HuH-7.5 (cell line): ENCODE measurements at places on chromosomes 16 and 17.
A peak's percentile ranks its signal among the peaks of the same experiment; 100 is the strongest.

DNA sequence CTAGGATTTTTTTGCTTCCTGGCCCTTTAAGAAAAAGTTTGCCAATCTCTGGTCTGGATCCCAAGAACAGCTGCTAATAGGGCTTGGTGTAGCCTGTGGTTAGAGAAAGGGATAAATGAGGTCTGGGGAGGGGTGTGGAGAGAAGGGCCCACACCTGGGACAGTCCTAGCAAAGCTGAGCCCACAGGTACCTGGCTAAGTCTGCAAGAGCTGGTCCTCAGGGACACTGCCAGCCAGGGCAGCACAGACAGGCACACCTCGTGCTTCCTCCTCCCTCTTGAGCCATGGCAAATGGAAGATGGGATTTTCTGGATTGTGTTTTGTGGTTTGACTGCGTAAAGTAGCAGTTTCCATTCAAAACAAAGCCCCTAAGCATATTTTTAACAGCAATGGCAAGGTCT is 217.5 kb downstream of the SOX9 start:
- DNase-seq = no peak

DNA sequence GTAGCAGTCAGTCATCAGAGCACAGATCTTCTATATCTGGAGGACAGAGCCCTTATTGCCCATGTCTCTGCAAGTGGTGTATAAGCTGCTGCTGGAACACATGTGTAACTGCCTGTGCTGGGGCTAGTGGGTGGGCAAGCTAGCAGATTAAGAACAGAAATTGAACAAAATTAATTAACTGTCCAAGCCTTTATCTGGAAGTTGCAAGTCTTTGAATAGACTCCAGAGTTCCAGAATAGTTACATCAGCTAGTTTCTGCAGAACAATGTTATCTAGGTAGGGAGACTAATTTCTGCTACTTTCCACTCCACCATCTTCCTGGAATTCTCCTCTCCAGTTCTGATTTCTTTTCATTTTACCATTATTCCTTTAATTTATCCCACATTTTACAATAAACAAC is 287.3 kb downstream of the ZFHX3 start:
- no peak for DNase-seq

- no peak for DNase-seq
Observed at GRCh38 chr17:71273441-71273840, 847.4 kb upstream of the SOX9 start.

DNA sequence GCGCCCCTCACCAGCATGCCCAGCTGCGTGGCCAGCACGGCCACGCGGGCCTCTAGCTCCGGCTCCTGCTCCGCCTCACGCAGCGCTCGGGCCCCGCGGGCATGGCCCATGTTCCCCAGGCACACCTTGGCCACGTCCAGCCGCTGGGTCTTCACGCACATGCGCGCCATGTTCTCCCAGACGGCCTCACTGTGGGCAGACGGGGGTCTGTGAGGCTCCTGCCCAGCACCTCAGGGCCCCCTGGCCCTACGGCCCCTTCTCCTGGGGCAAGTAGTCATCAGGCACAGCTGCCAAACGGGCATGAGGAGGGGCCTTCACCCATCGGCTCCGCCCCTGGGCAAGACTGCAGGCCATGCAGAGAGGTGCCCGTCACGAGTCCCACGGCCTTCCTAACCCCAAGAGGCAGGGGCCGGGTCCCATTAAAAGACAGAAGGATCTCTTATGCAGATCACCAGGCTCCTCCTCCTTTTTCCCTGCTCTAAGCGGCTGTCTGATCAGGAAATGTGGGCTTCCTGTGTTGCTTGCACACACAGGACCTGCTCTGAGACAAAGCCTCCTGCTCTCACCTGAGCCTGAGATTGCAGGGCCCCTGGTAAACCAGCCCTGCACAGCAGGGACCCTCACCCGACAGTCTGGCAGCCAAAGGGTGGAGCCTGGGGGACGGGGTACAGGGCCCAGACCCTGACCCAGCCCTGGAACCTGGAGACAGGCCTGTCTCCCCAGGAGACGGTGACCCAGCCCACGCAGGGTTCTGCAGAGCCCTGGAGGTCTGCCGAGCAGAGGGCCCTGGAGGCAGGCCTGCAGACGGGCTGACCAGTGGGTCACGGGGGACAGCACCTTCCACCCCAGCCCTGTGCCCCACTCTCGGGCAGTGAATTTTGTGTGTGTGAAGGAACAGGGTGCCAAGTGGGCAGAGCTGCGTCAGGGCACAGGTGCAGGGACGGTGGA is 6.6 kb upstream of the TMEM204 start:
- DNase-seq = no peak

GRCh38 chr16:24117680-24118079 is 138.5 kb upstream of the CACNG3 start:
- DNase-seq = no peak

- no peak for DNase-seq
Observed at GRCh38 chr16:79519448-79519847, 81.1 kb downstream of the MAF start.

DNA sequence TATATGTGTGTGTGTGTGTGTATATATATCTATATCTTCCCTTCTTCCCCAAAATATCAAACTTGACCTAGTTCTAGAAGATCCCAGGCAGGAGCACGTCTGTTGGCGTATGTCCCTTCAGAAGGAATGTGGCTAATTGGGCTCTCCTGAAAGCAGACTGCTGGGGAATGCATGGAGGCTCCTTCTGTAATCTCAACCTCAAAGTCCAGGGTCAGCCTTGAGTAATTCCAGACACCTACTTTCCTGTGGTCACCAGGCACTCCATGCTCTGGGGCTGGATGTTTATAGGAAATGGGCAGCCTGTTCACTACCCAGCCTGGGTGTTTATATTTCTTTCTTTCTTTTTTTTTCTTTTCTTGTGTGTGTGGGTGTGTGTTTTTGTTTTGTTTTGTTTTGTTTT is 13.4 kb downstream of the BCO1 start:
- DNase-seq = no peak

GRCh38 chr17:7478276-7479212 is 887 bp downstream of the ZBTB4 start:
- DNase-seq = peak; percentile 58

GRCh38 chr17:72535346-72535745 is 414.5 kb downstream of the SOX9 start:
- no peak for DNase-seq

- no peak for DNase-seq
Observed at GRCh38 chr16:69293401-69293800, 17.7 kb upstream of the VPS4A start.

- no peak for DNase-seq
Observed at GRCh38 chr17:76197911-76198310, 42.4 kb downstream of the RNF157 start.

DNA sequence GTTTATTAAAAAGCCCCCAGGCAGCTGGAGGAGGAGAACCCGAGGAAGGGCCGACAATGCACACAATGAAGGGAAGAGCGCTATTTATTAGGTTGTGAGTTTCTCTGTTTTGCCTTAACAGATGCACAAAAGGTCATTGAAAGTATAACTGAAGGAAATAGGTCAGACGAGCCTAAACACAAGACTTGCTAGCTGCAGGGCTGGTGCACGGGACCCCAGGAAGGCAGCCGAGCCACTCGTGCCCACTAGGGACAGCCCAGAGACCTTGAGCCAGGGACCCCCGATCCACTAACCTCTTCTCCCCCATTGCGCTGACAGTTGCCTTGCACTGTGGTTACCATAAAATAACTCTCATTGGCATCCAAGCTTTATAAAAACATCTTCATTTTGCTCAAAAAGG is 11.3 kb downstream of the LITAFD start:
- DNase-seq = no peak

- no peak for DNase-seq
Observed at GRCh38 chr16:63982110-63982509, 1139.8 kb downstream of the CDH11 start.

GRCh38 chr17:43573579-43574321 is 27.6 kb upstream of the ETV4 start:
- peak; percentile 57 for DNase-seq

DNA sequence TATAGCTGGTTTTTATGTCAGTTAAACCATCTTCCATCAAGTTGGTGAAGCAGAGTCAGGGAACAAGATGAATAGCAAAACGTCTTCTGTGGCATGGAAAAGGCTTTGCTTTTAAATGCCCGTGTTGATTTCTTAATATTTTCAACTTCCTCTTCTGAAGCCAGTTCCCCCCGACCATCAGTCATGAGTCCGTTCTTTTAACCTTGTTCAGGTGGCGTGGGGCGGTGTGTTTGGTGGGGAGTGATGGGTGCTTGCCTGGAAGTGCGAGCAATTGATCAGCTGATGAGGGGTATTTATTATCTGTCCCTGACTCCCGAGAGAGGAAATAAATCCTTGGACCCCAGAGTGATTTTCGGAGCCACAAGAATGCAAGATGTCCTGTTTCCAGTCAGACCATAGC is 147.1 kb downstream of the WWOX start:
- DNase-seq = no peak

DNA sequence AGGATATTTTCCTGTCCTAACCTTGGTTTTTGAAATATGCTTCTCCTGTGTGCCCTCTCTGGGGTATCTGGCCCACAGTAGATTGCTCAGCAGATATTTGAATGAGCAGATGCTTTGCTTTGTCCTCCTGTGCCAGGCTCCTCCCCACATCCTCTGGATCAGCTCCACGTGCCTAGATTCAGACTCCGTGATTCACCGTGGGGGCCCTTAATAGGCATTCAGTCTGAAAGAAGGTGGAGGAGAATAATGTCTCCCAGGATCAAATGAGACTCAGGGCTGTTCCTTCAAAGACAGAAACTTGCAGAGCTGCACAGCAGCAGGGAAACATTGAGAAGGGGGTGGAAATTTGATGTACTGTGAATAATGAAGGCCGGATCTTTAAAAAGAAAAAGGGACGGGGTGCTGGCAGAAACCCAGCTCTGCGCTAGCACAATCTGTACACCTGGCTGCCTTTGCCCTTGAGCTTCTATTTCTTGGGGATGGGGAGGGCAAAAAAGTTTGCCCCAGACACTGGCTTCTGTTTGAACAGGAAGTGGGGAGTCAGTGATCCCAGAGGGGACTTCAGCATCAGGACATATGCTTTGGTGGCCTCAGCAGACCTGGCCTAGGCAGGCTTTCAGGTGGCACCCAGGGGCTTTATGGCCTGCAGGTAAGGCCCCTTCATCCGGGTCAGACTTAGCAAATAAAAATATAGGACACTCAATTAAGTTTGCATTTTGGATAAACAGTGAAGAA is 15.9 kb upstream of the SLC12A3 start:
- DNase-seq = no peak

- DNase-seq = no peak
Observed at GRCh38 chr16:30377812-30378235, 3.2 kb downstream of the MYL11 start.

GRCh38 chr17:72386619-72387237 is 265.9 kb downstream of the SOX9 start:
- no peak for DNase-seq

- no peak for DNase-seq
Observed at GRCh38 chr16:87844120-87844733, 25.1 kb downstream of the SLC7A5 start.

GRCh38 chr17:2418572-2418971 is 17.7 kb upstream of the MNT start:
- DNase-seq = no peak

DNA sequence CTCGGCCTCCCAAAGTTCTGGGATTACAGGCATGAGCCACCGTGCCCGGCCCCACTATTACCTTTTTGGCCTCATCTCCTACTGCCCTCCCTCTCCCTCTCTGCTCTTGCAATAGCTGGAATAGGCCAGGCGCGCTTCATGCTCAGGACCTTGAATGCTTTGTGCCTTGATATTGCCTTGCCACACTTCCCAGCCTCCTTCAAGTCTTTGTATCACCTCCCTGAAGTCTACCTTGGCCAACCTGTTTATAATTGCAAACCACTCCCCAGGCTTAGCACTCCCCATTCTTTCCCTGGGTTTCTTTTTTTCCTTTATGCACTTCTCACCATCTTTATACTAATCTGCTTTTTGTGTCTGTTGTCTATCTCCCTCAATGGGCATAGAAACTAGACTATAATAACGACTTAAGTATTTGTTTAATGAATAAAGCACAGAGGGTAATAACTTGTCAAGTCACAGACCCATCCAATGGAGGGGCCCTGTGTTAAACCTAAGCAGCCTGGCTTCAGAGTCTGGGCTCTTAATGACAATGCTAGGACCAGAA is 6.6 kb downstream of the OGFOD1 start:
- DNase-seq = no peak

DNA sequence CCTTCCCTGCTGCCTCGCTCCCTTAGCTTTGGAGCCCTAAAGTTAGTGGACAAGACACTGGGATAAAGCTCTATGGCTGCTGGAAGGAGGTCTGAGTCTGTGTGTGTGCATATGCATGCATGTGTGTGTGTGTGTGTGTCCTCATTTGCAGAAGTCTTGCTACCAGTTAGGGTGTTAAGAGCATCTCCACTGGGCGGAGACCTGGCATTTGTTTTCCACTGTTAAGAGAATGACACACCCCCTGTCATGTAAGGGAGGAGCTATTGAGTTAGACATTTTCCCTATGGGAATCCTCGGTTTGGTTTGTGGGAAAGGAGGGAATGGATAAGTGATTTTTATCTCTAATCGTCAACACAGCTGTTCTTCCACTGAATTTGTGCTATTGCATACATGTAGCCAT is 24.8 kb upstream of the ARHGAP23 start:
- no peak for DNase-seq

GRCh38 chr17:61000911-61001310 is 323.3 kb downstream of the BCAS3 start:
- DNase-seq = no peak

DNA sequence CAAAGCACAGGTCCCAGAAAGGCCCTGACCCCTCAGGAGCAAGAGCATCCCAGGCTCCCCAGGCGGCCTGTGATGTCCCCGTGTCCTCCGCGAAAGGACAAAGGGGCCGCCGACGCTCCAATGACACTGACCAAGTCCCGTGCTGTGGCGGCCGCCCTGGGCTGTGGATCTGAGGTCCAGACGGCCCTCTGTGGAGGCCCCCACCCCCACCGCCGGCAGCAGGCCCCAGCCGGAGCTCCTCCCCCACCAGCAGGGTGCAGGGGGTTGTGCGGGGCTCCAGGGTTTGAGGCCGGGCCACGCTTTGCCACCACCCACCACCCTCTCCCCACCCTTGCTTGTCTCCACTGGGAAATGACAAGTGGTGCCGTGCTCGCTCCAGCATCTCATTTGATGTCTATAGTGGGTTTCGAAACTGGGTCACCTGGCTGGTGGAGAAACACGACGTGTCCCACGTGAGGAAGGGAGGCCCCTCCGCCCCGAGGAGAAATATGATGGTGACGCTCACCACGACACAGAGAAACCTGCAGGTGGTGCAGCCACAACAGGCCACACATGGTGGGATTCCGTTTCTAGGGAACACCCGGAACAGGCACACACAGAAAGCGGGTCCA is 31.2 kb upstream of the ZNF469 start:
- DNase-seq = no peak

GRCh38 chr17:44304651-44305050 is 3.8 kb upstream of the RUNDC3A start:
- no peak for DNase-seq

DNA sequence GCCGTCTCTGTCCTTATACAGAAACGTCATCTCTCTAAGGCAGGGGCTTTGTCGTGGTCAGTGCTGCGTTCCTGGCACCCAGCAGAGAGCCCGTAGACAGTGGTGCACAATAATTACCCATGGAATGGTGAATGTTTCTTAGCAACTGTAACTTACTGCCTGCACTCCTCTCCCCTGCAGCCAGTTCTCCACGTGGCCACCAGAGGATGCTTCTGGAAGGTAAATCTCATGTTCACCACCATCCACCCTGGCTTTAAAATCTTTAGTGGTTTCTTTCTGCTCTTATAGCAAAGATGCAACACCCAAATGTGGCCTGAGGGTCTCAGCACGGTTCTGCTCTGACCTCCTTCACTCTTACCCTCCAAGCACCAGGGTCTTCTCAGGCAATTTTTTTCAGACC is 150.8 kb downstream of the GRIN2A start:
- DNase-seq = no peak

GRCh38 chr16:6698548-6698947 is 634.1 kb upstream of the RBFOX1 start:
- no peak for DNase-seq
